G401 (cell line): ENCODE measurements at places on chromosomes 2 and 18. TPM values are rescaled to one million over a fixed set of nuclear protein-coding genes. Genes with fewer than 3 reads are reported as not detected.

The SLC8A1 gene
- 149 and 199 TPM in 2 replicates for total RNA-seq

The NT5C1B gene
- total RNA-seq = not detected in 2 replicates

The EVX2 gene
- not detected in 2 replicates for total RNA-seq

The ERFE gene
- total RNA-seq = 5.1 and 9.4 TPM in 2 replicates

The TRAPPC12 gene
- total RNA-seq = 42.2 and 54.2 TPM in 2 replicates

The OBSL1 gene
- total RNA-seq = 106 and 117 TPM in 2 replicates

The CENPO gene
- 25.7 and 29.5 TPM in 2 replicates for total RNA-seq

- DNase-seq = no peak
These were observed 284.6 kb downstream of the DPP10 start for GRCh38 chr2:114727012-114727411.

- no peak for DNase-seq
These were observed 900.8 kb downstream of the SLC4A3 start for GRCh38 chr2:220528180-220528675.

GRCh38 chr2:120219766-120220165 lies 3.4 kb downstream of the TMEM185B start:
- DNase-seq = no peak

DNA sequence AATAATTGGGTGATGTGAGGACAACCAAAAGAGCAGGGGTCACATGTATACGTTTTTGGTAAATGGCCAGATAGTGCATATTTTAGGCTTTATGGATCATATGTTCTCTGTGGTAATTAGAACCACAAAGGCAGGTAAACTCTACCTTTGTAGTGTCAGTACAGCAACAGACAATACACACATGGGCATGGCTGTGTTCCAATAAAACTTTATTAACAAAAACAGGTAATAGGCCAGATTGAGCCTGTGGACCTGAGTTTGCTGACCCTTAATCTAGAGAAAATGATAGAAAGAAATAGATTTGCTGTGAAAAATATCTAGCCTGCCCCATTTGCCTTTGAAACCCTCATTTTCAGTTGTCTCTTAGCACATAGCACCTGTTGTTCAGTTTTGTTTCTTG lies 177.2 kb upstream of the CXCR4 start:
- no peak for DNase-seq

GRCh38 chr2:51329512-51329911 lies 297.6 kb upstream of the NRXN1 start:
- no peak for DNase-seq

GRCh38 chr2:168293766-168294165 lies 46.4 kb upstream of the STK39 start:
- no peak for DNase-seq

GRCh38 chr2:153939124-153939796 lies 67.5 kb downstream of the GALNT13 start:
- no peak for DNase-seq

GRCh38 chr2:47558116-47558767 lies 155.3 kb downstream of the MSH2 start:
- DNase-seq = peak; percentile 84
